CD4-positive, alpha-beta T cell treated with Interleukin-6 for 4 hours (primary cell): ENCODE measurements at places on chromosomes 16 and 17.

DNA sequence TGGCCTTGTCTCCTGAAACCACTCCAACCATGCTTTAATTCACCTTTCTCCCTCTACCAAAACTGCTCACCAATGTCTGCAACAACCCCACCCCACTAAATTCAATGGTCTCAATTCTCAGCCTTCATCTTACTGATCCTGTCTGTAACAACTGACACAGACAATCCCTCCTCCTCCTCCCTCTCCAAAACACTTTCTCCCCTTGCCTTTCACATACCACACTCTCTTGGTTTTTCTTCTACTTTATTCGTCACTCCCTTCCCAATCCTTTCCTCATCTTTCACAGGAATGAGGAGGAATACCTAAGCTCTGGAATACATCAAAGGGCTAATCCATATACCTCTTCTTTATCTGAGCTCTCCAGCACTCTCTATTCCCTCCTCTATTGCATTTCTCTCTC lies 65.4 kb downstream of the STH start:
- no peak for DNase-seq

- DNase-seq, result no peak
Measured at GRCh38 chr17:27817731-27818130, 17.4 kb upstream of the NOS2 start.

GRCh38 chr17:82031303-82031884 lies at the start of gene RAC3:
RAC3 (plus strand) TSS chr17:82031678; CDS start chr17:82031762, 84 bp downstream.
- DNase-seq, result no peak

DNA sequence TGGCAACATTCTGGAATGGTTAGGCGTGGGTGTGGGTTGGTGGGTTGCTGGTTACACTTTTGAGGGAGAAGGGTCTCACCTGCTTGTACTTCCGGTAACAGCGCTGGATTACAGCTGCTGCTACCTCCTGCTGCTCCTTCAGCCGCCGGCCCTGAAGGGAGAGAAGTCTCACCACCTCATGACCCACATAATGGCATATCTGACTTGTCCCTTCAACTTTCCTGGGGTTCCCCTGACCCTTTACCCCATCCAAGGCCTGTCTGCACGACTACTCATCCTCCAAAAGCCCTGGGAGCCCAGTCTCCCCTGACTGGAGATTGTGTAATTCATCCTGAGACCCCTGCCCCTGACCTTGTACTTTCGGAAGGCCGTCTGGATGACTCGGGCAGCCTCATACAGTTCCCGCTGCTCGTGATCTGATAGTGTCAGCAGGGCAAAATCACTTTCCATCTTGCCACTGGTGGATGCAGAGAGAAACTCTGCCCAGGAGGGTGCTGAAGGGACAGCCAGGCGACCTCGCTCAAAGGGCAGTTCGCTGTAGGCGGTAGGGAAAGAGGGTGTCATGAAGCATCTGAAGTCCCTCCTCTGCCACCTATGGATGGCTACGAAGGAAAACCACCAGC lies 2.0 kb upstream of the SPAG7 start:
- no peak for DNase-seq

DNA sequence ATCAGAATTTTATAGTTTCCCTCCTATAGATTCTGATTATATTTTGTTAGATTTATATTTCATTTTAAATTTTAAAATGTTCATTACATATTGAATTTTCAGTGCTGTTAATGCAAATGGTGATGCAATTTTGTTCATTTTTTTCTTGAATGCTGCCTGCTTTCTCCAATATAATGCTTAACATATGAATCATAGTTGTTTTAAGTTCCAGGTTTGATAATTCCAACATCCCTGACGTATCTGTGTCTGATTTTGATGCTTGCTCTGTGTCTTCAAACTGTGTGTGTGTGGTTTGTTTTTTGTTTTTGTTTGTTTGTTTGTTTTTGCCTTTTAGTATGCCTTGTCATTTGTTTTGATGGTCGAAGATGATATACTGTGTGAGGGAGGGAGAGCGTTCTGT lies 134.7 kb upstream of the ELAC2 start:
- DNase-seq, result no peak

GRCh38 chr17:82408938-82409318 lies 9.2 kb upstream of the HEXD start:
- no peak for DNase-seq

- no peak for DNase-seq
Measured at GRCh38 chr16:54160252-54160860, 126.2 kb downstream of the IRX3 start.

GRCh38 chr16:59351305-59351903 lies 617.3 kb upstream of the GOT2 start:
- DNase-seq, result no peak
